ENCODE measurements at places on chromosomes 6 and 20.

DNA sequence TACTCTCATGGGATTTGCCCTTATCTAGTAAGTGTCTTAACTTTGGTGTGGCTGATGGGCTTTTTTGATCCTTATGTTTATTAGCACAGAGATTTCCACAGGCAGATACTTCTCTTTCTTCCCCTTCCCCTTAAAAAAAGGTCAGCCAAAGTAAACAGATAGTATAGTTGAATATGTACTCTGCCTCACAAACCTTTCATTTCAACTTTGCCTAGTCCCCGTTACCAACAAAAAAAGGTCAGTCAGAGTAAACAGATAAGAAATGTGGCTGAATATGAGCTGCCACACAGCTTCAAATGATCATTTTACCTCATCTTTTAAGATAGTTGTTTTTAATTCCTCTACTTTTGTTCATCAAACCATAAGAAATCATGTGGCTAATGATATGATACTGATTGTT, 34.1 kb upstream of the SLC35D3 start:
- DNase-seq, result no peak

GRCh38 chr6:15949982-15950381, 178.9 kb upstream of the MYLIP start:
- DNase-seq, result no peak

GRCh38 chr6:72619883-72620696, 1.8 kb upstream of the KCNQ5 start:
- DNase-seq, result peak; percentile 71

- no peak for DNase-seq
These were observed 4.4 kb upstream of the RBM38 start for GRCh38 chr20:57386762-57387161.

DNA sequence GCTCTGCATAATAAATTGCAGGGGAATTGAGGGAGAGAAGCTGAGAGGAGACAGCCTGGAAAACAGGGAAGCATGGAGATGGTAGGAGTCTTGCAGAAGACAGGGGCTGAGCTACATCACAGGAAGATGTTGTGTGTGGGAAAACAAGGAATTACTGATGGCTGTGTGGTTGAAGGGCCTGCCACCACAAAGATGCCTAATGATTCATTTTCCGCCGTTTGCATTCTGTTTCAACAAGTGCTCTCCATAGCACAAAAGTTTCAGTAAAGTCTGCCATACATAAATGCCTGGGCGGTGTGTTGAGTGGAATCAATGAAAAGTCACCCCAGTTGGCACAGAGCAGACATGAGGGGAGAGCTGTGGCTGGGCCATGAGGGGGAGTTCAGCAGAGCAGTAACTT, 5.6 kb upstream of the KLHL31 start:
- no peak for DNase-seq
